ENCODE measurements at places on chromosomes 16 and 17. TPM values are rescaled to one million over a fixed set of nuclear protein-coding genes. Genes with fewer than 3 reads are reported as not detected.

Gene JUP
- total RNA-seq = 177 TPM

Gene NKD1
- total RNA-seq = 2.1 TPM

DNA sequence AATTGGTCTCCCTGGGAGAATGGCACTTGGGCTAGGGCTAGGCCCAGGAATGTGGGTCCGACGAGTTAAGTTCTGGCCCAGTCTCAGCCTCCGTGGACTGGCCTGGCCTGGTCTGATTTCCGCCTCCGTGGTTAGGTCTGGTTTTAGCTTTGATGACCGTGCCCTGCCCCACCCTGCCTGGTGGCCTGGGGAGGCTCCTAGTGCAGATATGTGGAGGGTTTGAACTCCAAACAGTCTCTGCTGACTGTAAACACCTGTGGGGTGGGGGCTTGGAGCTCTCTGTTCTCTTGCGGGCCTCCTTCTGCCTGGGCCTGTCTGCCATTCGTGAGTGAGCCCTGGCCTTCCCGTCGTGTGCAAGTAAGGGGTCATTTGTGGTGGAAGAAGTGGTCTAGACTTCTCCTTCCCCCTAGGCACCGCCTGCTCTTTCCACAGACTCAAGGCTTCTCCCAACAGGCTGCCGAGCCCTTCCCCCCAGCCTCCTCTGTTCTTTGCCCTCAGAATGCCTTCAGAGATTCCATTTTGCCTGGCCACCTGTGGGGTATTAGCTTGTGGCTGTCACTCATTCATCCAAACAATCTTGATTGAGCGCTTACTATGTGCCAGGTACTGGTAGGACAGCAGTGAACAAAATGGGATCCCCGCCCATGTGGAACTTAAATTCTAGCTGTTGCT is 1.6 kb downstream of the ATP6V0C start:
- DNase-seq = no peak

GRCh38 chr16:3948378-3948995 is 68.0 kb upstream of the CREBBP start:
- DNase-seq = no peak

DNA sequence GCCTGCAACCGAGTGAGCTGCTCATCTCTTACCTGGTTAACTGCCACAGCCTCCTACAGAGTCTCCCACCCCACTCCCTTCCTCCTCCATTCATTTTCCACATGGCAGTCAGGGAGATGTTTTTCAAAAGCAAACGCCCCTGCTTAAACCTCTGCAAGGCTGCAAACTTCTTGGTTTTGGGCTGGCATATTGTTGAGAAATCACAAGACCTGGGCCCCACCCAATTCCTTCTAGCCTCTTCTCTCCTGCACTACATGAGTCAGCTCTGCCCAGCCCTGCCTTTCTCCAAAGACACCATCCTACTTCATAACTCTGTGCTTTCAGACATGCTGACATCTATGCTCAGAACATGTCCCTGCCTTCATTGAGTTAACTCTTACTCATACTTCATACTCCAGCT is 136.1 kb downstream of the SPACA3 start:
- DNase-seq = no peak

Measured in GM23338 (cell line).